Thoracic aorta (tissue), 2 donors: ENCODE measurements at places on chromosomes 2 and 18.

- DNase-seq = no peak
Measured at GRCh38 chr2:55232863-55233657, 572 bp downstream of the RPS27A start.

DNA sequence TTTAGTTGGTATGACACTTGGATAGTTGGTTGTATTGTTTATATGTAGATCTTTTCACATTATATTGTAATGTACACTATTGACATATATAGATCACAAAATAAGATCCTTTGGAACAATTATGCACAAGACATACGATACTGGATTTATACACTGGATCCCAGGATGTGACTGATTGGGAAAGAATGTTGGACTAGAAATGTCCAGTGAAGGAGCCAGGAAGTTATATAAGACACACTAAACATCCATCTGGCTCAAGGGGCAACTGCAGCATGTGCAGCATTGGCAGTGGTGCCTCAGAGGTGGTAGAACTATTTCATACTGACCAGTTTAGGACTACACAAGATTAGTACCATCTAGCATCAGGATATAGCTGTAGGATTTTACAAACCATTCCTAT lies 104.9 kb downstream of the TRABD2A start:
- DNase-seq = no peak

DNA sequence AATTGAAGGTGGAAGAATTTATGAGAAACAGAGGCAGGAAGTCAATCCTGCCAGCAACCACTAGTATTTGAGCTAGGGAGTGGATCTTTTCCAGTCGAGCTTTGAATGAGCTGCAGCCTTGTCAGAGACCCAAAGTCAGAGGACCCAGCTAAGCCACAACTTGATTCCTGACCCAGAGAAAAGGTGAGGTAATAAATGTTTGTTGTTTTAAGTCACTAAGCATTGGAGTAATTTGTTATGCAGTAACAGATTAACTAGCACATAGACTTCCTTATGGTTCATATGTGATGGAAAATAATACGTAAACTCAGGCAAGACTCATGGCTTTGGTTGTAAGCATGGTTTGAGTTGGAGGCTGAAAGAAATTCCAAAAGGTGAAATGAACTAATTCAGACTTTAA lies 21.6 kb downstream of the EFEMP1 start:
- no peak for DNase-seq

DNA sequence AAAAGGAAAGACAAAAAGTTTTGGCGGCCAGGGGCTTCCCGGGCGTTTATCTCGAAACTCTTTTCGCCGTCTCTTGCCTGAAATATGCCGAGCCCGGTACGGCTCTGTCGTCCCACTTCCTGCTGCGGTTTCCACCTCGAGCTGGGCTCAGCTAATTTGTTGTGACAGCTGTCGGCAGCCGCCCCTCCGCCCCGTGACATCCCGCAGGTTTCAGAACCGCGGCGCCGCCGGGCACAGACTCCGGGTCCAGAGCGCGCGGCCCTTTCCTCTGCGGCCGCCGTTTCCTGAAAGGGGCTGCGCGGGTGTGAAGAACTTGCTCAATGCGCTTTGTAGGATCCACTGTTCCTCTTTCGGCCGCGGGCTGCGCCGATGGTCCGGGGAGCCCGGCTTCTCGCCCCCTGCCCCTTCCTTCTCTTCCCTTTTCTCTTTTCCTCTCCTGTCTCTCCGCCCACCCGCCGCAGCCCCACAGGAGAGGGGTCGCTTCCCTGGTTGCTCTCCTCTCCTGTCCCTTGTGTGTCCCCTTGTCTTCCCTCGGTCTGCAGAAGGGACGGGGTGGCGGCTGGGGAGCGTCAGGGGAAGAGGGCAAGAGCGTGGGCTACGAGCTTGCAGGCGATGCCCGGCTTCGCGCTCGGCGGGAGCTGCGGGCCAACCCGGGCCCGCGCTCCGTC lies 648 bp downstream of the ARID5A start:
- DNase-seq = no peak

DNA sequence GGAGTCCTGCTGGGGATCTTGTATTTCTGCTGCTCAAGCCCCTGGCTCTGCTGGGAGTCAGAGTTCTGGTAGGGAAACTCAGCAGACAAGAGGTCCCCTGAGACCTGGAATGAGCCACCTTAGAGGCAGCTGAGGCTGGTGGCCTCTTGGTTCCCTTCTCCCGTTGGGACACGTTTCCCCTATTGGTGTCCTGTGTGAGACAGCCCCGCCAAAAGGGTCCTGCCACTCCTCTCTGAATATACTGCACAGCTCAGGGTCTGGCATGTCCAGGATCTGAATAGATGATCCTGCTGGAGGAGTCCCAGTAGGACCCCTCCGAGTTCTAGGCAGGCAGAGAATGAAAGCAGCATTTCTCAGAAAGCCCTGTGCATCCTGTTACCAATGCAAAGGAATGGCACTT lies 2.0 kb upstream of the RALB start:
- DNase-seq = no peak

DNA sequence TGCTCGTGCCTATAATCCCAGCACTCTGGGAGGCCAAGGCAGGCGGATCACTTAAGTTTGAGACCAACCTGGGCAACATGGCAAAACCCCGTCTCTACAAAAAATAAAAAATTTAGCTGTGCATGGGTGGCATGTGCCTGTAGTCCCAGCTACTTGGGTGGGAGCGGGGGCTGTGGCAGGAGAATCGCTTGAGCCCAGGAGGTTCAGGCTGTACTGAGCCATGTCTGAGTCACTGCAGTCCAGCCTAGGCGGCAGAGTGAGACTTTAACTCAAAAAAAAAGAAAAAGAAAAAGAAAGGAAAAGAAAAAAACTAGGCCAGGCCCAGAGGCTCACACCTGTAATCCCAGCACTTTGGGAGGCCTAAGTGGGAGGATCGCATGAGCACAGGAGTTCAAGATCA lies 30.8 kb downstream of the TWSG1 start:
- no peak for DNase-seq

- no peak for DNase-seq
Measured at GRCh38 chr2:55581435-55581834, 36.0 kb downstream of the PPP4R3B start.
